ENCODE measurements at places on chromosomes 13 and 19.

GRCh38 chr13:107296804-107297203 is 728.9 kb upstream of the ARGLU1 start:
- no peak for DNase-seq

DNA sequence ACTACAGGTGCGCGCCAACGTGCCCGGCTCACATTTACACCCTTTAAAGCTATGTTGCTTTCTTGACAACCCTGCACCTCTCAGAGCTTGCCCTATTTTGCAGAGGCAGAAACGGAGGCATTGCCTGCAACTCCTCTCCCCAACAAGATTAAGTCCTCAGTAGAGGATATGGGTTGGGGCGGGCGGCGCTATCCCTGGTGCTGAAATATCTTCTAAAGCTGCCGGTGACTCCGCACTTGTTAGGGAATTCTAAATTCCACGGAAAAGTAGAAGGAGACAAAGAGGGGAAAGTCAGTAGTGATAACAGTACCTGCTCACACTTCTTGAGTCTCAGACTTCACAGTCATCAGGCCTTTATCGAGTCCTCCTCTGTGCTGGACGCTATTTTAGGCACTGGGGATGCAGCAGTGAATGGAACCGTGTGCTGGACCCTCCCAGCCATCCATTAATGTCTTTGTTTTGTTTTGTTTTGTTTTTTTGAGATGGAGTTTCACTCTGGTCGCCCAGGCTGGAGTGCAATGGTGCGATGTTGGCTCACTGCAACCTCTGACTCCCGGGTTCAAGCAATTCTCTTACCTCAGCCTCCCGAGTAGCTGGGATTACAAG is 18.0 kb downstream of the SLC5A5 start:
- no peak for DNase-seq

DNA sequence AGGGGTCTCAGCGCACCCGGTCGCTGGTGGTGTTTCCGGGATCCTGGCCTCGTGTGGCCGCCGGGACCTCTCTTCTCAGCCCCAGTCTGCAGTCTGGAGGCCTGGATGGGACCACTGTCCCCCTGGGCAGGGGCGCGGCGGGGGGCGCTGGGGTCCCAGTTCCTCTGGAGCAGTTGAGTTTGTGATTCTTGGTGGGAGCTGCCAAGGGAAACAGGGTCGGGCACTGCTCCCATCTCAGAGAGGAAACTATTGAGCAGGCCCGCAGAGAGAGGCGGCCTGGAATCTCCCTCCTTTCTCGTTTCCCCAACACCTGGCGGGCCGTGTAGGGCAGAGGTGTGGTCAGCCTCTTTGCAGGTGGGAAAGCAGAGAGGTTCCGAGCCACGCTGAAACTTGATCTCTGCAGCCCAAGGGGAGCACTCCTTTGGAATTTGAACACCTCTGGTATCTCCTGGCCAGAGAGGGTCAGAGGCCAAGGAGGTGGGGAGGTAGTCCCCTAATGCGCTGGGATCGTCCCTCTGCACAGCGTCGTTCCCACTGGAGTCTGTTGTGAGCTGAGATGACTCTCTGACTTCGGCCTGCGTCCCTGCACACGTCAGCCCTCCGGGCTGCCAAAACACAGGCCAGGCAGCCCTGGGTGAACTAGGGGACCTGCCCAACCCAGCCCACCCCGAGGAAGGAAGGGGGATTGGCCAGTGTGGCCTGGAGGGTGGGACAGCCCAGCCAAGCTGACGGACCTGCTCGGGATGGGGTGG is 741 bp downstream of the PLEKHF1 start:
- no peak for DNase-seq

DNA sequence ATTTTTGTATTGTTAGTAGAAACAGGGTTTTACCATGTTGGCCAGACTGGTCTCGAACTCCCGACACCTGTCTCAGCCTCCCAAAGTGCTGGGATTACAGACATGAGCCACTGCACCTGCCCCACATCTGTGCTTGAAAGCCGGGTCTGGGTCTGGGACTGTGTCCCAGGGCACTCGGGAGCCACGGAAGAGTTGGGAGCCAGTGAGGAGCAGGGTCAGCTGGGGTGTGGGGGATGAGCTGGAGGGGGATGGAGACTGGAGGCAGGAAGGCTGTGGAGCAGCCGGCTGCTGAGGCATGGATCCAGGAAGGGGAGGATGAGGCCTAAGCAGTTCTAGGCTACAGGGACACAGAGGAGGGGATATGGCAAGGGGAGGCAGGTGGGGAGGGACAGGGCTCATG is 10.7 kb upstream of the SPACA4 start:
- no peak for DNase-seq

- DNase-seq: no peak
Observed at GRCh38 chr19:1377965-1378785, 5.5 kb upstream of the NDUFS7 start.

DNA sequence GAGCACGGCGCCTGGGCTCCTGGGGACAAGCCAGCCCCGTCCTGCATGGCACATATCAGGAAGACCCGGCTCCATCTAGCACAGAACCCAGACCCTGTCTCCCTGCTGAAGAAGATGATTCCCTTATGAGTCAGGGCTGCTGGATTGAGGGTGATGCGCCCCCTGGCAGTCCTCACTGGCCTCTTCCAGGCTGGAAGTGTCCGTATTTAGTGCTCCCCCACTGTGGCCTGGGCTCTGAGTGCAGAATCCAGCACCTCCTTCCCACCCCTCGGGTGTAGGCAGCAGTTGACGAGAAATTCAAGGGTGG is 14.9 kb downstream of the COMP start:
- no peak for DNase-seq

DNA sequence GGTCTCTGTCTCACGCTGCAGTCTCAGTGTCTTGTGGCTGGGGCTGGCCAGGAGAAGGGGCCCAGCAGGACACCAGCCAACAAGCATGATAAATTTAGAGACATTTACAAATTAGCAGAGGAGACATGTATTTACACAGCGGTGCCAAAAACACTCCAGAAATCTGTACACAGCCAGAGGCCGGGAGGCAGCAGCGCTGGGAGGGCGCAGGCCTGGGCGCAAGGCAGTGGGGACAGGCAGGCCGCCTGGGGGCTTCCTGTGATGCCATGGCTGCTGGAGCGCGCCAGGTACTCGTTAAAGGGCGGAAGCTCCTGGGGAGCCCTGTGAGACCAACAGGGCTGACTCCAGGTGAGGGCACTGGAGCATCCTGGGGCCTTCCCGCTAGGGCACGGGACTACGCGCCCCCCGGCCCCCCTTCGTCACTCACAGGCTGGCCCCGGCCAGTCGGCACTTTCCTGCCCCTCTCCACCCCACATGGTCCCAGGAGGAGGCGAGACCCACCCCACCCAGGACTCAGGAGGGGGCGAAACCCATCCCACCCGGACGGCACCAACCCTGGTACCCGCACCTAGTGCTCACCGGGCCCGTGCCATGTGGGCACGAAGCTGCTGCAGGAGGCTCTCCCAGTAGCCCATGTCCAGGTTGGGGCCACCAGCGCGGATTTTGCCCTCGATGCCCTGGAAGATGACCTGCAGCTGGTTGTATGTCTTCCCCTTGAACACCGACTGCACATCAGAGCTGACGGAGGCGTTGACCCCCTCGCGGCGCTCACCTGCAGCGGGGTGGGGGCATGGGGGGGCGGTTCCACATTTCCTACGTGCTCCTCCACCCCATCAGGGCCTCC is 7.4 kb upstream of the TBXA2R start:
- no peak for DNase-seq

GRCh38 chr19:2533686-2534422 is 57.9 kb downstream of the GADD45B start:
- no peak for DNase-seq

DNA sequence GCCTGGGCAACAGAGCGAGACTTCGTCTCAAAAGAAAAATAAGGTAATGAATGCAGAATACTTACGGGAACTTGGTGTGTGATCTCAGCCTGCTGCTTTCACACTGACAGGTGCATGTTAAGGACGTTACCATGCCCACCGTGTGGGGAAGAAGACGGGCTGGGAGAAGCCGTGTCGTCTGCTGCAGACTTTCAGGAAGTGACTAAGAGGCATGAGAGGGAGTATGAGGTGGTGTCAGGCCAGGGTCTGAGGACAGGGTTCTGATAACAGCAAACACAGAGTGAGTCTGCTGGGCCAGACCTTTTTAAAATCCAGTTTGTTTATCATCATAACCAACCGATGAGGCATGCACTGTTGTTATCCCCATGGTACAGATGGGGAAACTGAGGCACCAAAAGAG is 13.6 kb upstream of the GALP start:
- DNase-seq: no peak

DNA sequence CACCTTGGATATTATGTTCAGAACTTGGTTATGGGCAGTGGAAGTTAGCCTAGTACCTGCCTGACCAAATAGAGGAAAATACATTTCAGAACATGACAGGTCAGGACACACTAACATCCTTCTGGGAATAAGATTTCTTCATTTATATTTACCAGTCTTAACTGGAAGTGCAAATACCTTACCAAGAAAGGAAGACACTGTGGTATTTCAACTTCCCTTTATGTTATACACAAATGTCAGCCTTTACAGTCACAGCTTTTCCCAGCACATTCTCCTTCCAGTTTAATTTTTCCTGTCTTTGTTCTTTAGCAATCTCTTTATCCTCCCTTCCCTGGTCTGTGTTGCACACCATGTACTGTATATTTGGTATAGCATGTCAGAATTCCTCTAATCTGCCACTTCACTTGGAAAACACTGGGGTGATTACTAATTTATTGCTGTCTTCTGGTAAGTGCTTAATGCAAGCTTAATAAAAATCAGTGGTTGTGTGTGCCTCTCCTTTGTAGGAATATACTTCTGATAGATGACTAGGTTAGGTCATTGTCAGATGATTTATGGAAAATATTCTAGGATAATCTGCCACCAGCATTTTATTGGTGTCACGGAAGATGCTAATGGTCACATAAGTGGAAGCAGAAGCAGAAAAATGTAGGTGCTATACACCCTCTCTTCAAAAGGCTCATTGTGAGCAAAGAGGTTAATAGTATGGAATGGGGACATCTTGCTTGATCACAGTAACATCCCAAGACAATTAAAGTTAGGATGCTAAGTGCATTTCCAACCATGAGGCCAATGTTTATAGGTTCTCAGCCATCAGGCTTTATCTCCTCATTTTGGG is 124.3 kb upstream of the STARD13 start:
- no peak for DNase-seq

- no peak for DNase-seq
Observed at GRCh38 chr19:11091703-11092153, 2.5 kb downstream of the LDLR start.

Measured in activated naive CD8-positive, alpha-beta T cell treated with anti-CD3 and anti-CD28 coated beads, Interleukin-2, amount 10 ng/mL, durations not matched to agents 7 days and 5 days (primary cell).